ENCODE measurements at places on chromosomes 1 and 21.

GRCh38 chr1:153526132-153526543, 9.7 kb downstream of the S100A6 start:
- DNase-seq = no peak

DNA sequence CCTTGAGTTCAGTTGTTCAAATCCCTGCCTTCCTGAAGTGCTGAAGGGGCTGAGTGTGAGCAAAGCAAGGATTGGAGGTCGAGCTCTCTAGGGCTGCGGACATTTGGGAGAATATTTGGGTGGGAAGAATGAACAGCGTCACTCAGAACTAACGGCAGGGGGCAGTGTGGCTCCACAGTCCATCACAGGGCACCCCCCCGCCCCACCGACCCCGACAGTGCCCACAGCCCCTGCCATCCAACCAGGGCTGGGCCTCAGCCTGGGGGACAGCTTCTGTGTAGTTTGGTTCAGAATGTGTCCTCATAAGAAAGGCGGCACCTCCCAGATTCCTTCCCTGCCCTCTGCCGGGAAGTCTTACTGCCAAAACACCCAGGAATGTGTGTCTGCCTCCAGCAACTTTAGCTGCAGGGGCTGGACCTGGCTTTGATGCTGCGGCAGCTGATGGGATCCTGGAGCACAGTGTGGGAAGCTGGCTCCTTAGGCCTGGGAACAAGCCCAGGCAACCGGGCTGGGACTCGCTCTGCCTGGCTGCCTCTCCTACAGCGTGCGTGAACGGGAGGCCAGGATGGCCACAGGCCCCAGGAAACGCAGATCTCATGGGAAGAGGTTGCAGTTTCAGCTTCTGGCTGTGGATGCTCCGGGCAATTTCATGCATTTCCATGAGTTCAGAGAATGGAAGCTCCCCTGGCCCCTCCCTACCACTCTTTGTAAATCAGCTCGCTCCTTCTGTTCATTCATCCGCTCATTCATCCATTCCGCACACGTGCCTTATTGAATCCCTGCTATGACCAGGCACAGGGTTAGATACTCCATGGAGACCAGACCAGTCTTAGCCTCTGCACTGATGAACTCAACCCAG, 104.9 kb upstream of the TMPRSS2 start:
- peak; percentile 8 for DNase-seq

DNA sequence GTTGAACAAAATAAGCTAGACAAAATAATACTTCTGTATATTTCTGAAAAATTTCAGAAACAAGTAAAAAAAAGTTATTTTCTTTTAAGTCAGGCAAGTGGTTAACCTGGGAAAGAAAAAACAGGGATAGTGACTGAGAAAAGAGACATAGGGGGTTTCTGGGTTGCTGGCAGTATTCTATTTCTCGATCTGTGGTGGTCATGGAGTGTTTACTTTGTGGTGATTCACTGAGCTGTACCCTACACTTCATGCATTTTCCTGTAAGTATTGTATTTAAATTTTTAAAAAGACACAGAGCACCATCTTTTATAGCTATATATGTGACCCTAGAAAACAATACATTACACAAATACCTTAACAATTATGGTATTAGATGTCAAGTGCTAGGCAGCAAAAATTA, 58.2 kb downstream of the ZNF644 start:
- DNase-seq = no peak

DNA sequence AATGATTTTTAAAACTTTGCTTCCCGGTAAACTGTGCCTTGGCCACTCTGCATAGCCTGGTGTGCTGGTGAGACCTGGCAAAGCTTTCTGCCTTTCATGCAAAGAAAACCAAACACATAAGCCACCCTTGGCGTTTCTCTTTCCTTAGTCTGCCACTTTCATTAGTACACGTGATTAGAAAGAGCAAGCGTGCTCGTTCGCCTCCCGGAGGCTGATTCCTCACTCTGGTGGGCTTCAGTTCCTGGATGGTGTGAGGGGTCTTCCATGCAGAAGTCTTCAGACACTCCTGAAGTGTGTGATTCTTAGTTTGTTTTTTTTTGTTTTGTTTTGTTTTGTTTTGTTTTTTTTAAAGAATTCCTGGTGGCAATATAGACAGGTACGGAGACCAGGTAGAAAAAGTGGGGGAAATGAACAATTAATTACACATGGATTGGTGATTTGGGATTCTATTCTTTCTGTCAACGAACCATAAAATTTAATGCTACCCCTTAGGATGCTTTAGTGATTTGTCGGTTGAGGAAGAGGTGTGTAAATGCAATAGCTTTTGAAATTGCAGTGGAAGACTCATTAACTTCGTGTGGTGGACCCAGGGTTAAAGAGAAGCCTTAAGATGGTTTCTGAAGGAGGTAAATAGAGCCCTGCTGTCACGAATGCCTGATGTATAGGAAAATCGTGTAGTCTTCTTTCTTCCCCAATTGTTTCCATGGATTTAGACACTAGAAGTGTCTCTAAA, 2.1 kb downstream of the GALNT2 start:
- DNase-seq = no peak

- no peak for DNase-seq
Measured at GRCh38 chr1:58390091-58390490, 156.4 kb downstream of the OMA1 start.

DNA sequence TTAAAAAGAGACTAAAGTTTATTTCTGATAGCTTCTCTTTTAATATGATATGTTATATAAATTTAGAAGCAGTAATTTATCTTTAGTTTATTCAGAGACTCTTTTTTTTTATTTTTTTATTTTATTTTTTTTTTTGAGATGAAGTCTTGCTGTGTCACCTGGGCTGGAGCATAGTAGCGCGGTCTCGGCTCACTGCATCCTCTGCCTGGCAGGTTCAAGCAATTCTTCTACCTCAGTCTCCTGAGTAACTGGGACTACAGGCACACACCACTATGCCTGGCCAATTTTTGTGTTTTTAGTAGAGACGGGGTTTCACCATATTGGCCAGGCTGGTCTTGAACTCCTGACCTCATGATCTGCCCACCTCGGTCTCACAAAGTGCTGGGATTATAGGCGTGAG, 89.6 kb downstream of the DISP1 start:
- no peak for DNase-seq

- no peak for DNase-seq
Measured at GRCh38 chr21:24025101-24025500, 1582.2 kb downstream of the MRPL39 start.

- no peak for DNase-seq
Measured at GRCh38 chr1:4794020-4794780, 139.8 kb downstream of the AJAP1 start.

DNA sequence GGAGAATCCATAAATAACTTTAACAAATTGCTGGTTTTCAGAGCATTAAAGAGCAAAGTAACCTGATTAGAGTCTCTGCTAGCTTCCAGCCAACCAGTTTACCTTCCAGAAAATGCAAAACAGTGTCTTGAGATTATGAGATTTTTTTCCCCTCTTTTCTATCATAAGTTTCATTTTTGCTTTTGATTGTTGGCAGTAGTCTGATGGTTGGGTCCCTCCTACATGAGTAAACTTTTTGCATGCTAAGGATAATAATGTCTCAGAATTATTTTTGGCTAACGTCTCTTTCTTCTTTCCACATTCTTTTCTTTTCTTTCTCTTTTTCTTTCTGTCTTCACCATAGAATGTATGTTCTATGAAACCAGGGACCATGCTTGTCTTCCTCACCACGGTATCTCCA, 6.3 kb upstream of the ADAMTS5 start:
- no peak for DNase-seq

GRCh38 chr1:176546825-176547224, 83.8 kb downstream of the PAPPA2 start:
- DNase-seq = no peak

GRCh38 chr1:44851308-44851707, 8.3 kb upstream of the PTCH2 start:
- no peak for DNase-seq

- DNase-seq = no peak
Measured at GRCh38 chr21:26840912-26841311, 4.3 kb downstream of the ADAMTS1 start.

DNA sequence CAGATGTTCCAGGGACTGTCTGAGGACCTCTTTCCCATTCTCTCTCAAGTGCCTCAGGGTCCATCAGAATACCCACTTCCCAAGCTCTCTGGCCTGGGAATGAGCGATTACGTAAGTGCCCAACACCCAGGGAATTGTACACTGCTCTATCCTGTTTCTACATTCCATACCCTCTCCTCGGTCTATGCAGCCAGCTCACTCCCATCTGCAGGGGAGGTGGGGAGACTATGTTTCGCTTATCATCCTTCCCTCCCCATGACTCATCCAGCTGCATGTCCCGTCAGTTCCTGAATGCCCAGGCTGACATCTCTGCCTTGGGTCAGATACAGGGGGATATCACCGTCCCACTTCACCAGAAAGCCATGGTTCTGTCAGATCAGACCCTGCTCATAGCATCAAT, 34.5 kb upstream of the CD1D start:
- no peak for DNase-seq

GRCh38 chr1:228031276-228031995, 24.6 kb downstream of the WNT3A start:
- no peak for DNase-seq

- no peak for DNase-seq
Measured at GRCh38 chr1:168498159-168498631, 45.6 kb downstream of the XCL2 start.

GRCh38 chr1:194081444-194081843, 895.0 kb upstream of the B3GALT2 start:
- no peak for DNase-seq

DNA sequence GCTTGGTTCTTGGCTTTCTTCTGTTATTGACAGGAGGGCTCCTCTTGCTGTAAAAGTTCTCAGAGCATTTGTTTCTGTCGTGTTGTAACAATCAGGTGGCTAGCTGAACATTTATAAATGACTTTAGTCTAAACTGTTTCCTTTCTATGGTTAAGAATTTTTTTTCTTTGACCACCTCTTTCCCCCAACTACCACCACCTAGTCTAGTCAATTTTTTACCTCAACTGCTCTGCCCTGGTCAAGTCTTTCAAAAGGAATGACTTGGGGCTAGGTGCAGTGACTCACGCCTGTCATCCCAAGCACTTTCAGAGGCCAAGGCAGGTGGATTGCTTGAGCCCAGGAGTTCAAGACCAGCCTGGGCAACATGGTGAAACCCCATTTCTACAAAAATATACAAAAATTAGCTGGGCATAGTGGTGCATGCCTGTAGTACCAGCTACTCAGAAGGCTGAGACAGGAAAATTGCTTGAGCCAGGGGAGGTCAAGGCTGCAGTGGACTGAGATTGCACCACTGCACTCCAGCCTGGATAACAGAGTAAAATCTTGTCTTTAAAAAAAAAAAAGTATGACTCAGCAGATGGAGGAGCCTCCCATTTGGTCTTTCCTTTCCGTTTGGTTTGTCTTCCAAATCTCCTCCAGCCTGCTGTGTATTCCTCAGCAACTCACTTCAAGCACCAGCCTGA, 40.7 kb downstream of the MAP3K21 start:
- no peak for DNase-seq

DNA sequence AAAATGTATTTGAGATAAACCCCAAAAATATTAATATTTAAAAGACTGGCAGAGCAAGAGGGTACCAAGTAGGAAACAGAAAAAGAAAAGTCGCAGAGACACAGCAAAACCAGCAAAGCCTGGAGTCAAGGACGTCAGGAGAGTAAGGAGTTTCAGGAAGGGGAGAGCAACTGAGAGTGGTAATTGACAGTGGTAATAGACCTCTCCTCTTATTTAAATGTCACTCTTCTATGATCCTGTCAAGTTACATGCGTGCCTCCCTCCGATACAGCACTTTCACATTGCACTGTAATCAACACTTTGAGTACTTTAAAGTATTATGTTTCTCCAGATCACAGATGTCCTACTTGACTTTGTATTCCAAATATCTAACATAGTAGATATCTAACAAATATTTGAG, 82.6 kb upstream of the EXO1 start:
- no peak for DNase-seq

- DNase-seq = no peak
Measured at GRCh38 chr1:17016317-17016661, 4.6 kb upstream of the ATP13A2 start.

DNA sequence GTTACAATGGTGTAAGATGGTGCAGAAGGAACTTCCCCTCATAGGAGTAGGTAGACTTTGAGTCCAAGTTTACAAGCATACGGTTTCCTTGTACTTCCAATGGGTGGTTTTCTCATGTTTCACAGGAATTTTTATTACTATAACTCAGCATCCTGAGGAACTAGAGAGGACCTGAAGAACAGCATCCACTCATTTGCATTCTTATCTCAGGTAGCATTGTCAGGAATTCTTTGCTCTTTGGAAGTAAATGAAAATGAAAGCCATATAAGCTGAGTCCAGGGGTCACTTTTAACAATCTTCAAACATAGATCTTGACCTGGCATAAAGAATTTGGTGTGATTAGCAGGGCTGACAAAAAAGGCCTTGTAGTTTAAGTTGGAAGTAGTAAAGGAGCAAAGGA, 34.4 kb downstream of the CLCA4 start:
- DNase-seq = no peak

GRCh38 chr1:41286992-41287391, 44.9 kb upstream of the SCMH1 start:
- no peak for DNase-seq

- no peak for DNase-seq
Measured at GRCh38 chr21:43209575-43210453, 41.0 kb downstream of the CRYAA start.

GRCh38 chr1:247104965-247105364, 809 bp upstream of the ZNF669 start:
- no peak for DNase-seq

DNA sequence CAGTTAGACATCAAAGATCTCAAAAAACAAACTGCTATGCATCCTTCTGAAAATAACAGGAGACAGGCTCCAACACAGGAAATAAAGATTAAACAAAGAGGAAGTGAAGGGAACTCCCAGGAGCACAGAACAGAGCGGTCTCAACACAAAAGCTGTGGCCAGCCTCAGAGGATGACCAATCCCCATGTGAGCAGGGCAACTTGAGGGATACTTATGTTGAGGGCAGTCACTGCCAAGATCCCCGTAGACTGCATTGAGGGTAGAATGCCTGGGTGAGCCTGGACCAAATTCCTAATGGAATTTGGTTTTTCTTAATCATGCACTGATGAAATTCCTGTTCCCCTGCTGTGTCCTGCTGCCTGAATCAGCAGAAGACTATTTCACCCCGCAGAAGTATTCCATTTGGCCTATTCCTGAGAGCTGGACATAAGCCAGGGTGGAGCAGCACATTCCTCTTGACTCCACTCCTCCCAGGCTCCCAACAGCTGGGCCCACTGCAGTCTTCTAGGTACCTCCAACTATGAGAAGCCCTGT, 49.0 kb downstream of the JAK1 start:
- no peak for DNase-seq

DNA sequence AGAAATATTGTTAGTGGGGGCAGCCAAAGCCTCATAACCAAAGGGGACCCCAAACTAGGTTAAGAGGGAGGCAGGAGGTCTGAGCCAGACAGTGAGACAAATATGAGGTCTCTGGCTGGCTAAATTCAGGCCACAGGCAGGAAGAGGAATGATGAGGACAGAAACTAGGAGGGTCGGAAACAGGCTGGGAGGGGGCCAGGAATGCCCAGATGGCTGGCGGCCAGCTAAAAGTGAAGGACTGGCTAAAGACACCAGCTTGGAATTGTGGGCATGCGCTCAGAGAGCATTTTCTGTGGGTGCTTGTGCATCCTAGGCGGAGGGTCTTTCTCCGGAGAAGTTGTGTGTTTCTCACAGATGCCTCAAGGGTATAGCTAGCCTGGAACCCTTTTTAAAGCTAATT, 77.0 kb downstream of the PGM1 start:
- DNase-seq = no peak
